ENCODE measurements at places on chromosomes 1 and 21.

- DNase-seq = no peak
These were observed 86.9 kb downstream of the OBSCN start for GRCh38 chr1:228294717-228295116.

DNA sequence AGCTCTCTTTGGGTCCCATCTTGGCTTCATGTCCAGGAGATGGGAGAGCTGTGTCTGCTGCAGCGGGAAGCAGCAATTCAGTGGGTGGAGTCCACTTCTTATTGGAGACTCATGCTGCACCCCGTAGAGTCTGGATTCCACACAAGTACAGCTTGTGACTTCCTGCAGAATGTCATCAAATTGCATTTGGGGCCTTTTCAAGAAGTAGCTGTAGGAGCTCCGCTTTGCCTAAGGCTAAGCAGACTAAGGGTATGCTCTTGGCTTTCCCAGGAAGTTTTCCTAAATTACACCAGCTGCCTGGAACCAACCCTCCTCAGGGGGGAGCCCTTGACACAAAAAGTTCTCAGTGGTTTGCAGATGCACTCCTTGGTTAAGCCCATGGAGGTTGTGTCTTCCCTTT is 5.7 kb upstream of the MOB3C start:
- DNase-seq = no peak

- DNase-seq = no peak
These were observed 2.0 kb downstream of the CSRP1 start for GRCh38 chr1:201504799-201505502.

DNA sequence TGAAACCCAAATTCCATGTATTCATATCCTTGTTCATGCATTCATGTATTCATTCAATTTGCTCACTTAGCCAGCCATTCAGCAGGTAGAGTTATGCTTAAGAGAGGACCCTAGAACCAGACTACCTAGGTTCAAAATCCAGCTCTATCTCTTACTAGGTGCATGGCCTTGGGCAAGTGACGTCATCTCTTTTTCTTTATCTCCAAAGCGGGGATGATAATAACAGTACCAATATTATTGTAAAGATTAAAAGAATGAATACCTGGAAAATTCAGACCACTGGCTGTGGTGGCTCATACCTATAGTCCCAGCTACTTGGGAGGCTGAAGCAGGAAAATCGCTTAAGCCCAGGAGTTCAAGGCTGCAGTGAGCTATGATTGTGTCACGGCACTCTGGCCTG is 33.9 kb upstream of the CLIC4 start:
- no peak for DNase-seq

DNA sequence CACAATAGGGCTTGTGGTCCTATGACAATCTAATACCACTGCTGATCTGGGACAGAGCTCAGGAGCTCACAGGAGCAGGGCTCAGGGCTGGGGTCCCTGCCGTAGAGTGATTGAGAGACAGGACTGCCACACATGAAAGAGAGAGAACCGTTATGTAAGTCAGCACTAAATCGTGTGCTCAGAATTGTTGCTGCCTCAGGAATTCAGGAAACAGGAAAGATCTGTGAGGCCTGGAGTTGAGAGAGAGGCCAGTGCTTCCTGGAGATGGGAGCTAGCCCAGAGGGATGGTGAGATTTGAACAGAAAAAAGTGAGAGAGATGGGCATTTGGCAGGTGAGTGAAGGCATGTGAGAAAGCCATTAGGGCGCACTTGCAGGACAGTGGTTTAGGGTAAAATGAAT is 17.5 kb upstream of the ACBD6 start:
- no peak for DNase-seq

DNA sequence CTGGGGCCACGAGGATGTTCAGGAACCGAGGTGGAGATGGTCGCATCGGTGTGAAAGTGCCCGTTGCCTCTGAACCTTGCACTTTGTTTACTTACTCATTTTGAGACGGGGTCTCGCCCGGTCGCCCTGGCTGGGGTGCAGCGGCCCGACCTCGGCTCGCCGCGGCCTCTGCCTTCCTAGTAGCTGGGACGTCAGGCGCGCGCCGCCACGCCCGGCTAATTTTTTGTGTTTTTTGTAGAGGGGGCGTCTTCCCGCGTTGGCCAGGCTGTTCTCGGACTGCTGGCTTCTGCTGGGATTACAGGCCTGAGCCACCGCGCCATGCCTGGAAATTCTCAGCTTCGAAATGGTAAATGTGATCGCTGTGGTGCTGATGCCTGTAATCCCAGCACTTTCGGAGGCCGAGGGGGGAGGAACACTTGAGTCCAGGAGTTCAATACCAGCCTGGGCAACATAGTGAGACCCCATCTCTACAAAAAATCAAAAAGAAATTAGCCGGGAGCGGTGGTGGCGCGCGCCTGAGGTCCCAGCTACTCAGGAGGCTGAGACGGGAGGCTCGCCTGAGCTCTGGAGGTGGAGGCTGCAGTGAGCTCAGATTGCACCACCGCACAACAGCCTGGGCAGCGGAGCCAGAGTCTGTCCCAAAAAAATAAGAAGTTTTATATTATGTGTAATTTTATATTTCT is 684 bp upstream of the MRPL20 start:
- no peak for DNase-seq

DNA sequence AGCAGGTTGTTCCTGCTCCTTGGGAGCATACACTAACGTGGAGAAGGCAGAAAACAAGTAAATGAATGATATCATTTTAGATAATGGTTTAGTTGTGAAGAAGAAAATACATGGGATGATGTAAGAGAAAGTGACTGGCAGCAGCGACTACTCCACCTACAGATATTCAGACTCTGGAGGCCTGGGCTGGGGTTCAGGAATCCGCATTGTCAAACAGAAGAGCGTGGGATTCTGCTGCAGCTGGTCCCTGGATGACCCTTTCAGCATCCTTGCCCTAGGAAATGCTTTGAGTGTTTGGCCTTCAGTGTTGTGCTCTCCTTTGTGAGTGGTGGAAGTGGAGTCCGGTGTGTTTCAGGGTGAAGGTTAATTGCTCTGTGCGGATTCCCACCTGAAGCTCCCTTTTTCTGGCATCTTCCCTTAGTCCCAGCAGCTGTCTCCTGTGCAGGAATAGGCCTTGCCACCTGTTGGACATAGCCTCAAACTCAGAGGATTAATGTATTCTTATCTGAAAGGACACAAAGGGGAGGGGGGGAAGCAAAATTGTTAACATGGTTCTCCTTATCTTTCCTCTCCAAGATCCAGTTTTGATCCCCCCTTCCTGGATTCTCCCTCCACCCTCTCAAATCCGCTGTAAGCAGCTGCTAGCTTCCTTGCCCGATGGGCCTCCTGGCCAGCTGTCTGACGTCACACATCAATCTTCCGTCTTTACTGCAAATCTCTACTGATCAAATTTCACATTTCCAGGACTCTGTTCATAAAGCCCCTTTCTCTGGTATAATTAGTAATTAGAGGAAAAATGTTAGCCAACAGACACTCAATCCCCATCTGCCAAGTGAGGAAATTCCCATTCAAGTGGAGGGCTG is 68.3 kb upstream of the SPAG17 start:
- no peak for DNase-seq

DNA sequence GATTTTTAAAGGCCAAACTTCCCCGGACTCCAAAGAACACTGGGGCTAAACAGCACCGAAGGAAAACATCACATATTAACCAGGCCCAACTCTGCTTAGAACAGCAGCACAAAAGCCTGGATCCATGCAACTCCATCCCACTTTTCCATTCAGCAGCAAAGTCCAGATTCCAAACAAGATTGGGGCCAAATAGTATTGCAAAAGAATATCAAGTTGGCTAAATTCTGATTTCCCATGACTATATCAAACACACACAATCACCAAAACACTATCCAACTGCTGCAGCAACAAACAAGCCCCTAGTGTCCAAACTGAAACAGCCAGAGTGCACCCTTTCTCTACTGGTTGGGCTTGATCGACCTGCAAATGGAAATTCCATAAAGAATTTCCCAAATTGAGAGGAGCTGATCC is 19.4 kb upstream of the TMEM125 start:
- DNase-seq = no peak

- no peak for DNase-seq
These were observed 314.3 kb downstream of the BACH1 start for GRCh38 chr21:29613021-29613420.

DNA sequence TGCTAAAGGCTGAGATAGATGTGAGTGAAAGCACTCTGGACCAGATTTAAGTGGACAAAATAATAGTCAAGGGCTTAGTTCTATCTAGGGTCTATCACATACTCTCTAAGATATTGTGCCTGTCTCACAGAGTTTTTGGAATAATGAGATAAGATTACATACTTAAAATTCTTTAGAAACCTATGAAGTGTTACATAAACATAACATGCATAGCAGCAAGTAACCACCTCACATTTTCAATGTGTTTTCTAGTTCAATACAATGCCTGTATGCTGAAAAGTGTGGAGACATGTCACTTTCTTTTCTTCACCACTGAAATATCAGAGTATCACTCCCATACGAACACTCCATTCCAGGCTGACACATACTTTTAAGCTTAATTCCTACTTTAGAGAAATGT is 16.2 kb downstream of the SDCCAG8 start:
- DNase-seq = no peak

GRCh38 chr1:29583727-29584126 is 347.4 kb downstream of the PTPRU start:
- DNase-seq = no peak

GRCh38 chr1:208165659-208166058 is 78.5 kb downstream of the PLXNA2 start:
- no peak for DNase-seq

DNA sequence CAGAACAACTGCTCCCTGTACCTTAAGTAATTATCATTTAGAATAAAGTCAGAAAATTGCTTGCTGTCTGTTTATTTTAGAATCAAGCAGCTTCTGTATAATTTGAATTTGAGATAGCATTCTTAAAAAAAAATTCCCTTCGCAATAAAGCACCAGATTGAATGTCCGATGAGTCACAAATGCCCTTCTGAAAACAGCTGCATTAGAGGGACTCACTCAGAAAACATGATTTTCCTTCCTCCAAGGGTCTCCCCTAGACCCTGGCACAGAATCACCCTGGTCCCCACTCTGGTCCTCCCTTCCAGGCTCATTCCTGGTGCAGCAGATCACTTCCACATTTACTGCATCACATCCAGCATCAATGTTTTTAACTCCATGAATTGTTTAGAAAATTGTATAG is 471.1 kb upstream of the VAMP3 start:
- DNase-seq = no peak

GRCh38 chr1:5191470-5191869 is 537.1 kb downstream of the AJAP1 start:
- no peak for DNase-seq

- DNase-seq = no peak
These were observed 10.6 kb upstream of the F3 start for GRCh38 chr1:94552071-94552586.

GRCh38 chr1:177983482-177984135 is 13.8 kb upstream of the SEC16B start:
- DNase-seq = no peak

DNA sequence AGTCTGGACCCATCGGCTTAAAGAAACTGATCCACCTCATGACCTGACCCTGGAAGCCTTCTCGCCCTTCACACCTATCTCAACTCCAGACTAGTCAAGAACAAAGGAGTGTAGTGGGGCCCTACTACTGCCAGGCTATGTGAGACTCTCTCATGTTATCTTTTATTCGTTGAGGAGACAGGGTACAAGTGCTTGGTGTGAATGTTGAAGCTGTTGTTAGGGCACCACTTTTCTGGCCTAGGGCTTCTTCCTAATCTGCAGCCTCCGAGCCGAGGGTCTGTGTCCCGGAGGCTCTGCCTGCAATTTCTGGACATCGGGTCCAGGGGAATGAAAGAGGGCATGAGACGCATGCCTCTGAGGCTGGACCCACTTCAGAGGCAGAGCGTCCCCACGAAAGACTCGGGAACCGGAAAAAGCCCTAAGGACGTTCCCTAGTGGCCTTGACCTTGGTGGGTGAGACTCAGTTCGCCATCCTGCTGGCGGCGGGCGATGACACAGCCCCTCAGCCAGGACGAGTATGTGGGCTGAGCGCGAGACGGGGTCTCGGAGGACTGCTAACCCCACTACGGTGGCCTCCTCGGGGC is 671 bp downstream of the DNAJC11 start:
- no peak for DNase-seq

- no peak for DNase-seq
These were observed 143.7 kb downstream of the DNM3 start for GRCh38 chr1:171984850-171985485.

GRCh38 chr1:186498695-186499389 is 37.9 kb upstream of the PDC start:
- DNase-seq = no peak

DNA sequence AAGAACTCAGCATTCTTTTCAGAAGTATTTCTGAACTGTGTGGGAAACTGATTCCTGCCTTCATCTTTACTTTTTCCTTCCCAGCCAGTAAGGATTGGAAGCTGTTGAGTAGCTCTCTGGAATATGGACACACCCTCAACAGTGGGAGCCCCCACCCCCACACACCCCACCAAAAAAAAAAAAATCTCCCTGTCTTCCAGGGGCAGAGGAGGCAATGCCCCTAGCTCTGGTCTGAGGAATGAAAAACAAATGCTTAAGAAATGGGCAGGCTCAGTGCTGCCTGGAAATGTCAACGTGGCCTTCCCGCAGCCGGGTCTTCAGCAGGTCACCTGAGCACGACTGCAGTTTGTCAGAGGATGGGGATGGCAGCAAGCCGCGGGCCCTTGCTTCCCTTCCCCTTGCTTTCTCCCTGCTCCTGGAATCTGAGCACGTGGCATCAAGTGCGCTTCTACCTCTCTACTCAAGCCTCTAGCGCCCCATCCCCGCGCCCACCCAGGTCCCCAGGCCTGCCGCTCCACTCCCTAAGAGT is 479 bp downstream of the RGS16 start:
- DNase-seq = no peak

DNA sequence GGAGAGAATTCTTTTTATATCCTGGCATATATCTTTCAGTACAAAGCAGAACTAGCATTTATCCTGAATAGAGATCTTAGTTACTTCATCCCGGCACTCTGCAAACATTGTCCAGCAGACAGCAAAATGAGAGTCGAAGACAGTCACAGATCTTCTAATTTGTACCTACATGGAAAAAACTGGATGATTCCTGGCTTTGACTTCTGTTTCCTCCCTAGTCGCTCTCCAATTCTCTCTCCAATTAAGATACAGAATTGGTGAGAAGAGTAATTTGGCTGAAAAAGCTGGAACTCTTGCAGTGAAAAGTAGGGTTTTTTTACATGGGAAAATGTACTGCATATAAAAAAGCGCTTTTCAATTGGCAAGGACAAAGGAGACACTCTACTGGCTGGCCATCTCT is 151.1 kb upstream of the C8B start:
- DNase-seq = no peak

- DNase-seq = no peak
These were observed 6.0 kb upstream of the SLC27A3 start for GRCh38 chr1:153769221-153769620.
